Panc1 (cell line): ENCODE measurements at places on chromosomes 12 and 14. TPM values are rescaled to one million over a fixed set of nuclear protein-coding genes. Genes with fewer than 3 reads are reported as not detected.

Gene CPNE6
- not detected for total RNA-seq

Gene COCH
- total RNA-seq: 1.3 TPM

Gene RNASE2
- total RNA-seq: not detected

Gene EFS
- total RNA-seq: not detected
